HuH-7 (cell line): ENCODE measurements at places on chromosomes 3 and 15.

DNA sequence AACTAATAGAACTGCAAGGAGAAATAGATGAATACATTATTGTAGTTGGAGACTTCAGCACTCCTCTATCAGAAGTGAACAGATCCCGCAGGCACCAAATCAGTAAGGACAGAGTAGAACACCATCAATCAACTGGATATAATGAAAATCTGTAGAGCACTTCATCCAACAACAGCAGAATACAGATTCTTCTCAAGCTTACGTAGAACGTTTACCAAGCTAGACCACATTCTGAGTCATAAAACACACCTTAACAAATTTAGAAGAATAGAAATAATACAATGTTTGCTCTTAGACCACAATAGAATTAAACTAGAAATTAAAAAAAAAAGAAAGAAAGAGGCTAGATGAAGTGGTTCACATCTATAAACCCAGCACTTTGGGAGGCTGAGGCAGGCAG, 70.7 kb upstream of the NEDD4 start:
- no peak for DNase-seq

DNA sequence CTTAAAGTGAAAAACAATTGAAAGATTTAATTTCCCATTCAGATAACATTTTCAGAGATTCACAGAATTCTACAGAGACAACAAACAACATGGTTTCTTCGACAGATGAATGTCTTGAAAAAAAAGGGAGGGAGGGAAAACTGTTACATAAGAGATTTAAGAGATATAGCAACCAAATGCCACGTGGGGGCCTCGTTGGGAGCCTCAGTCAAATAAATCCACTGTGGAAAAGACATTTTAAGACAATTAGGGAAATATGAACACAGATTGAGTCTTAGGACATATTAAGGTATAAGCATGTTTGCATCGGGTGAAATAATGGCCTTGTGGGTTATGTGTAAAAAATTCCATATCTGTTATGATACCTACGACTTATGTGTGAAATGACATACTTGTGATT, 5.0 kb upstream of the PRRT3 start:
- no peak for DNase-seq

- no peak for DNase-seq
These were observed 5.5 kb downstream of the AP2M1 start for GRCh38 chr3:184180165-184180564.

DNA sequence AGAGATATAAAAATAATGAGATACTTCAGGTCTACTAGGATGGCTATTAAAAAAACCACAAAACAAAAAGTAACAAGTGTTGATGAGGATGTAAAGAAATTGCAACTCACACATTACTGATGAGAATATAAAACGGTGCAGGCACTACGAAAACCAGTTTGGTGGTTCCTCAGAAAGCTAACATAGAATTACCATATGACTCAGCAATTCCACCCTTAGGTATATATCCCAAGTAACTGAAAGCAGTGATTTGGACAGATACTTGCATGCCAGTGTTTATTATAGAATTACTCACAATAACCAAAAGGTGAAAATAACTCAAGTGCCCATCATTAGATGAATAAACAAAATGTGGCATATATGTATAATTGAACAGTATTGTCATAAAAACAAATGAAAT, 87.5 kb upstream of the MELTF start:
- DNase-seq, result no peak

DNA sequence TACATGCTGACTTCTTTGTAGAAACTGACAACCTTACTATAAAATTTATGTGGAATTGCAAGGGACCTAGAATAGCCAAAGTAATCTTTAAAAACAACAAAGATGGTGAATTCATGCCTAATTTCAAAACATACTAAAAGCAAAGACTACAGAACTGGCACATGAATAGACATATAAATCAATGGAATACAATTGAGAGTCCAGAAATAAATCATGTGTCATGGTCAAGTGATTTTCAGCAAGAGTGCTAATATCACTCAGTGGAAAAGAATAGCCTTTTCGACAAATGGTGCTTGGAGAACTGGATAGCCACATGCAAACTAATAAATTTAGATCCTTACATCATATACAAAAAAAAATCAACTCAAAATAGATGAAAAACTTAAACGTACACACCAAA, 8.7 kb downstream of the IMPG2 start:
- no peak for DNase-seq

DNA sequence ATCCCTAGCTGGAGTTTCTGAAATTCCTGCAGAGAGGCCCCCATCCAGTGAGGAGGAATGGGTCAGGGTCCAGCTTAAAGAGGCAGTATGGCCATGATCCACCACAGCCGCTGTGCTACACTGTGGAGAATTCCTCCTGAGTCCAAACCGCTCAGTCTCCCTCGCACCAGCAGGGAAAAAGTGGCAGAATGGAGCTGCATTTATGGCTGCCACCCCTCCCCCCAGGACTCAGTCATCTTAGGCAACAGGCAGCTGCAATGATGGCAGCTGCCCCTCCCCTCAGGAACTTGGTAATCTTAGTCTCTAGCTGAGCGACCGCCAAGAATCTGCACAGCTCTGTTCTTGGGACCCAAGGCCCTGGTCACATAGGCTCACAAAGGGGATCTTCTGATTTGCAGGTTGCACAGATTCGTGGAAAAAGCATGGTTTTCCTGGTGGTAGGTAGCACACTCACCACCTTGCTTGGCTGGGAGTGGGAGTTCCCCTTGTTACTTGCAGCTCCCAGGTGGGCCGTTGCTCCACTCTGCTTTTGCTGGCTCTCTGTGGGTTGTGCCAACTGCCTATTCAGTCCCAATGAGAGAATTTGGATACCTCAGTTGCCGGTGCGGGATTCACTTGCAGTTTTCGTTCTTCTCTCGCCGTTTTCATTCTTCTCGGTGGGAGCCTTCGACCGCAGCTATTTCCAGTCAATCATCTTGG, 204.1 kb downstream of the STXBP5L start:
- peak; percentile 15 for DNase-seq

DNA sequence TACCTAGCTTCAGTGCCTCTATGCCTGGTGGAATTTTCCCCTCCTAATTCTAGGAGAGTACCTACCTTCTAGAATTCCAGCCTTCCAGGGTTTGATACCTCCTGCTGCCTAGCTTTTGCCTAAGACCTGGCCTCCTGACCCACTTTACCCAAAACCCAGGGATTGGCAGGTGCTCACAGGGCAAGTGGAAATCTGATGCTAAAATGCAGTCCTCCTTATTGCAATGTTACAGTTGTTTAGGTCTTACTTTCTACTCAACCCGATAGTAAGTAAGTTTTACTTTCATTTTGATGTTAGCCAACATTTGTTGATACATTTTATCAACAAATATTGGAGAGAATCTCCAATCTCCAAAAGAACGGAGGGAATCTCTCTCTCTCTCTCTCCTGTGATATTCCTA, 275.9 kb downstream of the DOCK3 start:
- DNase-seq, result no peak

- DNase-seq, result no peak
These were observed 9.2 kb downstream of the RAP2B start for GRCh38 chr3:153171256-153171655.

DNA sequence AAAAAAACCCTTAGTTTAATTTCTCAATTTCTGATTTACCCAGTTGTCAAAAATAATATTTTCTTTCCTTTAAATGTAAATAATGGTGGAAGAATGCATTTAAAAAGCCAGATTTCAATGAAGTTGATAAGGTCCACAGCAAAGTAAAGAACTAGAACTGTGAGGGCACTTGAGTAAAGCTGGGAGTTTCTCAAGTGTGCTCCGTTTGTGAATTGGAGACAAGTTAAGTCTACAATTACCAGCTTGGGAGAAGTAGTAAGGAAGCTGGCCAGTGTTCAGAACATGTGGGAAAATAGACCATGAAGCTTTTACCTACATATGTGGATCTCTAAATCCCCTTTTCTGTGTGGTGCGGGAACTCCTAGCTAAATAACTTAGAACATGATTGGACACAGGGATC, 239.4 kb downstream of the OXSM start:
- DNase-seq, result no peak

- DNase-seq, result no peak
These were observed 66.0 kb downstream of the DCLK3 start for GRCh38 chr3:36698314-36698713.

- no peak for DNase-seq
These were observed 22.6 kb downstream of the CCRL2 start for GRCh38 chr3:46429671-46430070.

GRCh38 chr3:152574461-152575079, 260.4 kb upstream of the P2RY1 start:
- DNase-seq, result no peak

DNA sequence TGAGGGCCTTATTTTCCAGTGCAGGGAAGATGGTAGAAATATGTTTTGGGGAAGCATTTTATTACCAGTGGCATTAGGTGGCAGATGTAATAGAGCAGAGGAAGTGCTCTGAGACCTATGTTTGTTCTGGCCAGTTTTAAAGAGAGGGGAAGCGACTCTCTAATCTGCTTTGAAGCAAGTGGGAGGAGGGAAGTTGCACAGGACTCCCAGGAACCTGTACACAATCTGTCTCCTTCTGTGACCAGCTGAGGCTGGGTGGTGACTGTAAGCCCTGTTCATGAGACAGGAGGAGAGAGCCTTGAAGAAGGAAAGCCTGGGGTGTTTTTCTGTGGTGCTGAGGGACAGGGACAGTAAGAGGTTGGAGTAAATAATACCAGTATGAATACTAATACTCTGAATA, 60.5 kb downstream of the LPP start:
- DNase-seq, result no peak

DNA sequence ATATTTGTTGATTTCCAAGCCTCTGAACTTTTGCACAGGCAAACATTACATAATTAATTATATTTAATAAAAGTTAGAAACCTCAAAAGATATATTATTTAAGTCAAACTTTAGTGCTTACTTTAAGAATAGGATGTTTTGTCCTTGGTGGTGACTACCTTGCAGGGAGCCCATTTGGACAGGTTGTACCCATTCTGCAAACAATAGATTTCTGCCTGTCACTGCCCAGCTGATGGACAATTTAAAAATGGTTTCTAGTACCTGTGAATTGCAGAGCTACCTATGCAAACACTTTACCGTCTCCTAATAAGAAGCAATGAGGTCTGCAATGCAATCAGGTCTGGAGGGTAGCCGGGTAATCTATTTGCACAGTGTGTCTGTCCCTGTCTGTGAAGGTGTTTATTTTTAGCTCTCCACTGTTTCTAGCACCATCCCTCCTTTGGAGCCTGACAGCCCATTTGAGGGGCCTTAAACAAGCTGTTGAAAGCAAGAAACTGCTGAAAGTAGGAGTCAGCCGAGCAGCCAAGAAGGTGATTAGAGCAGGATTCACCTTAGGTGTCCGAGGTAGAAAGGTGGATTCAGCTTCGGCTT, 556.2 kb upstream of the CFAP20DC start:
- no peak for DNase-seq

- no peak for DNase-seq
These were observed 120.7 kb upstream of the MDFIC2 start for GRCh38 chr3:70433091-70433490.

- DNase-seq, result no peak
These were observed 77.6 kb downstream of the CLDN11 start for GRCh38 chr3:170496026-170496867.

DNA sequence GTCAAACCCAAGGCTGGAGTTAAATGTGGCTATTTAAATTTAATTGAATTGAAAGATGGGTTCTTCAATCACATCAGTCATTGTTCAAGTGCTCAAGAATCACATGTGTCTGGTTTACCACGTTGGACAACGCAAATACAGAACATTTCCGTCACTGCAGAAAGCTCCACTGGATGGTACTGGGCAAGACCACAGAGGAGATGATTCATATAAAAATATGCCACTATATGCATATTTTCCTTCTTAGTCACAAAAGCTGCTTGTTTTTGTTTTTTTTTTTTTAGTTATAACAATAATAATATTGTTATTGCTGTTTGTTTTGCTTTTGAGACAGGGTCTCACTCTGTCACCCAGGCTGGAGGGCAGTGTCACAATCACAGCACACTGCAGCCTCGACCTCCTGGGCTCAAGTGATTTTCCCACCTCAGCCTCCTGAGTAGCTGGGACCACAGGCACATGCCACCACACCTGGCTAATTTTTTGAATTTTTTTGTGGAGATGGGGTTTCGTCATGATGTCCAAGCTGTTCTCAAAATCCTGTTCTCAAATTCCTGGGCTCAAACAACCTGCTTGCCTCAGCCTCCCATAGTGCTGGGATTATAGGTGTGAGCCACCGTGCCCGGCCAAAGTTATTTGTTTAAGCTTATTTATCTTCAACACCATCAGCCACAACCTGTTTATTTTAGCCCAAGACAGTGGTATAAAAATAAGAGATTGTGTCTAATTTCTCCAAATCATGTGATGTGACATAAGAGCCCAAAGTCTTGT, 19.4 kb downstream of the RTP3 start:
- DNase-seq, result no peak

DNA sequence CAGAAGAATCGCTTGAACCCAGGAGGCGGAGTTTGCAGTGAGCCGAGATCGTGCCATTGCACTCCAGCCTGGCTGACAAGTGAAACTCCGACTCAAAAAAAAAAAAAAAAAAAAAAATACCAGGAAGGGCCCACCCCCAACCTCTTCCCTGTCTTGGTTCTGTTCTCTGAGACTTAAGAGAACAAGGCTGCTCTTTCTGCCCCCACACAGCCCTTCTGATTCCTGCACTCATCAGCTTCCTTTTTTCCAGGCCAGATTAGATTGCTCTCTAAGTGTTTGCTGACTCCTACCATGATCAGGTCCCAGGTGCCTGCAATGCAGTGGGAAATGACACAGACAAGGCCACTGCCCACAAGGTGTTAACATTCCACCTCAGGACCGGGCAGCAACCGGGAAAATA, 13.0 kb downstream of the TMEM44 start:
- no peak for DNase-seq
